ENCODE measurements at places on chromosomes 7 and 10. TPM values are rescaled to one million over a fixed set of nuclear protein-coding genes. Genes with fewer than 3 reads are reported as not detected.

DNA sequence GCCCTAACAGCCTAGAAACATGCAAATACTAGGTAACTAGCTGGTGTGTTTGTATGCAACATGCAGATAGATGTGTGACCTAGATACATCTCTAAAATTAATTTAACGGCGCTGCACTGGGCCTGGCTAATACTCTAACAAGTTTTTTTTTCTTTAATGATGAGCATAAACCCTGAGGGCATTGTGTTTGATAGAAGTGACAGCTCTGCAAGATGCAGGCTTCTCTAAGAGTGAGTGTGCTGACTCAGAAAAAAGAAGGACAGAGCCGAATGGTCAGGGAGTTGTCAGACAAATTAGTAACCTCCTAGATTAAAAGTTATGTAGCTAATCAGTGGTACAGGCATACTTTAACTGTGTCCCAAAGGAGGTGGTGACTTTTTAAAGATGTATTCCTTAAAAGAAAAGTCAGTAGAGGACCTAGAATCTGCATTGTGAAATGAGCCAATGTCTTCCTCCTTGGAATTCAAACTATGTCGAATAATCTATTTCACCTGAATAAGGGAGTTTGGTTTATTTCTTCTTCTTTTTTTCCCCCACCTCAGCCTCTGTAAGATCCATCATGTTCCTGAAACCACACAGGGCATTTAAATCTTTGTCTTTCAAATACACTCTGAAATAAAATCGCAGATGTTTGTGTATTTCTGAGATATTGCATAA, 315.1 kb downstream of the GFRA1 start:
- no peak for DNase-seq

- DNase-seq = no peak
Measured at GRCh38 chr7:93148144-93148543, at the start of gene SAMD9L. Gene SAMD9L, minus strand, starts transcription at chr7:93148385. Its CDS starts 12,414 bp downstream, at chr7:93135971.

Gene GIMAP5
- 3.2 TPM for polyA plus RNA-seq

GRCh38 chr10:63707254-63707910, 186.2 kb downstream of the REEP3 start:
- no peak for DNase-seq

Gene TBC1D12
- 22.4 TPM for polyA plus RNA-seq

Gene PPP1R9A
- polyA plus RNA-seq = 32.7 TPM

DNA sequence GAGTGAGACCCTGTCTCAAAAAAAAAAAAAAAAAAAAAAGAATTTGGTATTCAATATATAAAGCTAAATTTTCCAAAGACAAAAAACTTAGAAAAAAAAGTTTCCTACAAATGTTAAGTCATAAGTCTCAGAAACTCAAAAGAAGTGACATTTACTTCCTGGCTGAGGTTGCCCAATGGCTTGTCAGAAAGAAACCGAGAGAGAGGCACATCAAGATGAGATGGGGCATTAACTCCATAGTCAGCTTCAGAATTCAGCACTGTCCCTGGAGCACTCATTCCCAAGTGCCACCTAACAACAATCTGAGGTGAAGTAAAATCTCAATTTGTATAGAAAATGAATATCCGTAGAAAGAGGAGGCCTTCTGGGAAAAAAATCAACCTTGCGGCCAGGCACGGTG, 6.8 kb upstream of the SPOCK2 start:
- no peak for DNase-seq

GRCh38 chr10:77564731-77565589, 72.6 kb downstream of the KCNMA1 start:
- DNase-seq = no peak

Gene MDFIC
- polyA plus RNA-seq = 29.6 TPM

DNA sequence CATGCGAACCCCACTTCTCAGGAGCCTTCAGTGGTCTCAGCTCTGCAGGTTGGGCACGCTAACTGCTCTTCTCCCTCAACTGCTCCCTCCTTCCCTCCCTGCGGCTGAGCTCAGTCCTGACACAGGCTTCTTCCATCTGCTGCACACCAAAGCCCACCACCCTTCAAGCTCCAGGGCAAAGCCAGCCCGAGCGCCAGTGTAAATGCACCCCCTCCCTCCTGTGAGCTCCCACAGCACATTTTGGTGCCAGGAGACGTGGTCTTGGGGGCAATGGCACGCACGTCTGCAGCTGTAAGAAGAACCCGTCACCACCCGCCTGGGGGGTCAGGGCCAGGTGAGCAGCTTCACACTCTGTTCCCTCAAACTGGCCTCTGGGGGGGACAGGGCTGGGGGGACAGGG, 15.9 kb downstream of the VIPR2 start:
- no peak for DNase-seq

GRCh38 chr10:132728321-132728720, 57.6 kb downstream of the NKX6-2 start:
- DNase-seq = no peak

Gene LRRD1
- polyA plus RNA-seq = 0.28 TPM

All from renal cortex interstitium (tissue), 15 donors.